Uterus (tissue), 4 donors: ENCODE measurements at places on chromosomes 3 and 15. TPM values are rescaled to one million over a fixed set of nuclear protein-coding genes. Genes with fewer than 3 reads are reported as not detected.

- no peak for DNase-seq
- H3K27me3 ChIP-seq, result no peaks in the 10 kb centered on the region
- no peaks in the 10 kb centered on the region for H3K36me3 ChIP-seq
- no peaks in the 10 kb centered on the region for H3K4me1 ChIP-seq
- H3K27ac ChIP-seq, result no peak overlapping the region
- no peak overlapping the region for H3K4me3 ChIP-seq
Observed at GRCh38 chr3:60742606-60743145, 508.6 kb downstream of the FHIT start.

GRCh38 chr3:48985831-48986376, 4.1 kb upstream of the P4HTM start:
- DNase-seq, result no peak
- H3K27me3 ChIP-seq, result no peaks in the 10 kb centered on the region
- no peak overlapping the region for H3K4me3 ChIP-seq

Gene TGM5
- total RNA-seq, result not detected

DNA sequence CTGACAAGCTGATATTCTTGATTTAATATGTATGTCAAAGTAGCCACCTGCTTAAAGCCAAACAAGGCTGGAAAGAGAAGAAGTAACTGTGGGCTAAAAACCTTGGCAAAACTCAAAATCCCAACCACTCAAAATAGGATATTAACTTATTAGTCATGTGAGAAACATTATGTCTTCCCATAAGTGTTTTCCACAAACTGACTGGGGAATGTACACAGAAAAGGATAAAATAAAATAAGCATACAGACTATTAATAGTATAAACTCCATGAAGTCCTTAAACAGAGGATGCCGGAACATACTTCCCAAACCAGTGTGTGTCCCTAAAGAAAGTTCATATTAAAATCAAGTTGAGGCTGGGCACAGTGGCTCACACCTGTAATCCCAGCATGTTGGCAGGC, 263.7 kb upstream of the THBS1 start:
- no peak overlapping the region for H3K4me3 ChIP-seq
- no peak overlapping the region for H3K27ac ChIP-seq
- DNase-seq, result no peak
- no peaks in the 10 kb centered on the region for H3K4me1 ChIP-seq
- no peaks in the 10 kb centered on the region for H3K36me3 ChIP-seq

GRCh38 chr3:50502225-50502583, 1.2 kb downstream of the CACNA2D2 start:
- H3K4me3 ChIP-seq, result no peak overlapping the region
- DNase-seq, result no peak
- peaks cover 4% of the 10 kb centered on the region for H3K4me1 ChIP-seq
- H3K27ac ChIP-seq, result no peak overlapping the region
- no peaks in the 10 kb centered on the region for H3K36me3 ChIP-seq

DNA sequence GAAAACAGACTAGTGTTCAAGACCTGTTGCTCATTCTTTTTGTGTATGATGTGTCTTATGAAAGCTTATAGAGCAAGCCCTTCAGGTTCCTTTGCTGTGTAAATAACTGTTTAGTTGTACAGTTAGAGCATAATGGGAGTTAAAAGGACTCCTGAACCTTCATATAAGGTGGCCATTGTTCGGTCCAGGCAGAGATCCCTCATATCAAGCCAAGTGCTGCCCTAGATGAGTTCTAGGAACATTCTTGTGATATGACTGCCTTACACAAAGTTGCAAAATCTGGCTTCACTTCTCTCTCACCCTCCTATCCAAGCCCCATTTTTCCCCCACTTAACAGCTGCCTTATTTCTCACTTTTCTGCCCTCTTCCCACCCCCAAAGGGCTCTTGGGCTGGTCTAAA, 26.9 kb downstream of the GYG1 start:
- H3K4me1 ChIP-seq, result no peaks in the 10 kb centered on the region
- no peak overlapping the region for H3K4me3 ChIP-seq
- H3K36me3 ChIP-seq, result no peaks in the 10 kb centered on the region
- no peaks in the 10 kb centered on the region for H3K27me3 ChIP-seq
- peak overlapping the region; percentile 37 for H3K27ac ChIP-seq

- H3K36me3 ChIP-seq, result no peaks in the 10 kb centered on the region
- H3K27ac ChIP-seq, result peak overlapping the region; percentile 93
- H3K27me3 ChIP-seq, result no peaks in the 10 kb centered on the region
- no peaks in the 10 kb centered on the region for H3K4me1 ChIP-seq
- DNase-seq, result peak; percentile 84
Observed at GRCh38 chr15:64740311-64741170, 34.8 kb downstream of the RBPMS2 start.

GRCh38 chr15:95990833-95991232, 339.7 kb upstream of the NR2F2 start:
- H3K4me1 ChIP-seq, result no peaks in the 10 kb centered on the region
- H3K27ac ChIP-seq, result no peak overlapping the region
- no peak overlapping the region for H3K4me3 ChIP-seq
- DNase-seq, result no peak

DNA sequence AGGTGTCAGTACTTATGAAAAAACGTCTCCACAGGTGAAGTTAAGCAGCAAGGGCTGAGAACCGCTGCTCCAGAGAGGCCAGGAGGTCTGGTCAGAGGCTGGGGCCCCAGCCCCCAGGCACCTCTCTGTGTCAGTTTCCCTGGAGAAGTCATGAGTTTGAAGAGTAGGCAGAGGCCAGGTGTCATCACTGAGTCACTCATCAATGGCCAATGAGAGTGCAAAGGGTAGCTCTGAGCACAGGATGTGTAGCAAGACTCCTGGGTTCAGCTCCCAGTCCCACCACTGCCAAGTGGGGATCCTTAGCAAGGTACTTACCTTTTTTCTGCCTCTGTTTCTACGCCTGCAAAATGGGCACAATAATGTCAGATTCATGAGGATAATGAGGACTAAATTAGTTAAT, 47.9 kb downstream of the CORO2B start:
- no peak overlapping the region for H3K4me3 ChIP-seq
- no peaks in the 10 kb centered on the region for H3K4me1 ChIP-seq
- H3K27ac ChIP-seq, result no peak overlapping the region
- DNase-seq, result no peak
- H3K36me3 ChIP-seq, result no peaks in the 10 kb centered on the region

GRCh38 chr3:71066356-71066755, 517.2 kb downstream of the FOXP1 start:
- no peaks in the 10 kb centered on the region for H3K4me1 ChIP-seq
- H3K27ac ChIP-seq, result peak overlapping the region; percentile 94
- no peaks in the 10 kb centered on the region for H3K27me3 ChIP-seq
- no peaks in the 10 kb centered on the region for H3K36me3 ChIP-seq
- peak overlapping the region; percentile 7 for H3K4me3 ChIP-seq

DNA sequence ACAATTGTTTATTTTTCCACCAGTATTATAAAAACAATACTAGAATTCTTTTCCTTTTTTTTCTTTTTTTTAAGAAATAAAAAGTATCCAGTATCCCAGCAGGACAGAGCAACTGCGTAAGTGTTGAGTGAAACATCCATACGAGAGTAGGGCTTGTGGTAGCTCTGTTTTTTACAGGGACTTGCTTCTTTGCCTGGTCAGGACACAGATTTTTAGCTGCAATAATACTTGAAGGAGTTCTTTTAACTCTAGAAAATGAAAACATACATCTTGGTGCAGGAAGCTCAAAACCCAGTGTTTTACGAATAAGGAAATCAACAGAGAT, 297.7 kb upstream of the NR2E3 start:
- H3K4me1 ChIP-seq, result no peaks in the 10 kb centered on the region
- no peak overlapping the region for H3K4me3 ChIP-seq
- DNase-seq, result no peak
- H3K27ac ChIP-seq, result peak overlapping the region; percentile 42
- H3K27me3 ChIP-seq, result no peaks in the 10 kb centered on the region

DNA sequence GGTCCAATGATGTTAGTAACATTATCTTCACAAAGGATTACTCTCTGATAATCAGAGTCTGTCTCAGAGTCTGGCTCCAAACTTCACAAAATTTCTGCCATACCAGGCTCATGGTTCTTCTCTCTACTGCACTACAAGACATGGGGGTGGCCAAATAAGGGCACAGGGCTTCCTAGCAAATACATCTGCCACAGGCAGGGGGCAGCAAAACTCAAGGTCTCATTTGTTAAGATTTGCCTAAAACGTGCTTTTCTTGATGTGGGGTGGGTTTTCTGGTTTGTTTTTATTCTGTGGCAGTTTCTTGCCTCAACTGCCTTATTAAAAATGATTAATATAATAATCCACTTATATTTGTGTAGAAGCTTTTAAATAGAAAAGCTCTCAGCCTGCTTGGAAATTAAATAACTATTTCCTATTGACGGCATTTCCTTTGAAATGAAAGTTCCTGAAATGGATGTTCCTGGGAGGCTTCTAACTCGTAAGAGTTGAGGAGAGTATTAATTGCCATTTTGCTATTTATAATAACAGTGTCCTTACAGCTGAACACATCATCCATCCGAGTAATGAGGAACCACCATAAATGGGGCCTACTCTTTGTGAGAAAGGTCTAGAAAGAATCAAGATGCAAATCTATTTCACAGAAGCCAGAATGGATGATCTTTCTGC, 53.8 kb downstream of the SST start:
- DNase-seq, result no peak
- no peak overlapping the region for H3K4me3 ChIP-seq
- H3K4me1 ChIP-seq, result no peaks in the 10 kb centered on the region
- H3K27ac ChIP-seq, result no peak overlapping the region
- no peaks in the 10 kb centered on the region for H3K36me3 ChIP-seq
